ENCODE measurements at places on chromosomes 11 and 22.

DNA sequence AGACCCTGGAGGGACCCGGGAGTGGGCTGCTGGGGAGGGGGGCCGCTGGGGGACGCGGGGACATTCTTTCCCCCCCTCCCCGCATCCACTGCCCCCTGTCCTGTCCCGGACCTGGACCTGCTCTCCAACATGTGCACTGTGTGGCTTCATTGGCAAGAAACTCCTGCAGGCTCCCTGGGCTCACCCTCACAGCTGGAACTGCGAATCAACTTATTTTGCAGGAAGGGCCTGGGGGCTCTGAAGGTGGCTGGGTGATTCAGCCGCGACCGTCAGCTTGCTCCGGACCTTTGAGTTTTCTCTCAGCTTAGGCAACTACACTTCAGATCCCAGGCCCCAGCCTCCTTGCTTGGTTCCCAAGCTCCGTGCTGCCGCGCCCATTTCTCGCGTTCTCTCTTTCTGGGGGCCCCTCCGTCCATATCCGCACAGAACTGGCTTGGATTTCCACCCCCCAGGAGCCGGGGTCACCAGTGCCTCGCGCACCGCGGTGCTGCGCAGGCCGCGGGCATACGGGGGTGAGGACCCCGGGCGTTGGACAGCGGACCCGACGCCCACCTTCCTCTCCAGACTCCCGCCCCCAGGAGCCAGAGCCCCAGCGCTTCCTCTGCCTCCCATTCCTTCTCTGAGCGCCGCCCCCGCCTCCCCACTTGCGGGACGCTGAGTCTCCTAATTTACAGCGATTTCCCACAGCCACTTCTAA lies 471 bp upstream of the AHNAK start:
- DNase-seq: no peak

GRCh38 chr22:42243802-42244060 lies 26.7 kb downstream of the TCF20 start:
- DNase-seq: no peak

GRCh38 chr22:29879753-29880152 lies 3.2 kb upstream of the MTMR3 start:
- DNase-seq: no peak

DNA sequence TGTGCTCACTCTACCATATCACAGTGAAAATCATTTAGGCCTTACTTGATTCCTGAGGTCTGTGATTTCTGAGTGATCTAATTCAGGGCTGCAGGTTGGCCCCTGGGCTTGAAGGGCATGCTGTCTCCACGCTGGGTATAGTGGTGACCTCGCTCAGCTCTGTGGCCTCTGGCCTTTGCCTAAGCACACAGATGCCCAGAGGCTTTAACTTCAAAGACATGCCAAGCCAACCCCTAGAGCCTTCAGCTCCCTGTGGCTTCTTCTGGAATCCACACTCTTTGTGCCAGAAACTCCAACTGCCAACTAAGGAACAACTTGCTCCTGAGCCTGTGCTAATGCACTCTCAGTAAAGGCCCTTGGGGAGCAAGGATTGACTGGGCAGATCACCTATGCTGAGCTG lies 232.6 kb upstream of the MPPED2 start:
- DNase-seq: no peak

DNA sequence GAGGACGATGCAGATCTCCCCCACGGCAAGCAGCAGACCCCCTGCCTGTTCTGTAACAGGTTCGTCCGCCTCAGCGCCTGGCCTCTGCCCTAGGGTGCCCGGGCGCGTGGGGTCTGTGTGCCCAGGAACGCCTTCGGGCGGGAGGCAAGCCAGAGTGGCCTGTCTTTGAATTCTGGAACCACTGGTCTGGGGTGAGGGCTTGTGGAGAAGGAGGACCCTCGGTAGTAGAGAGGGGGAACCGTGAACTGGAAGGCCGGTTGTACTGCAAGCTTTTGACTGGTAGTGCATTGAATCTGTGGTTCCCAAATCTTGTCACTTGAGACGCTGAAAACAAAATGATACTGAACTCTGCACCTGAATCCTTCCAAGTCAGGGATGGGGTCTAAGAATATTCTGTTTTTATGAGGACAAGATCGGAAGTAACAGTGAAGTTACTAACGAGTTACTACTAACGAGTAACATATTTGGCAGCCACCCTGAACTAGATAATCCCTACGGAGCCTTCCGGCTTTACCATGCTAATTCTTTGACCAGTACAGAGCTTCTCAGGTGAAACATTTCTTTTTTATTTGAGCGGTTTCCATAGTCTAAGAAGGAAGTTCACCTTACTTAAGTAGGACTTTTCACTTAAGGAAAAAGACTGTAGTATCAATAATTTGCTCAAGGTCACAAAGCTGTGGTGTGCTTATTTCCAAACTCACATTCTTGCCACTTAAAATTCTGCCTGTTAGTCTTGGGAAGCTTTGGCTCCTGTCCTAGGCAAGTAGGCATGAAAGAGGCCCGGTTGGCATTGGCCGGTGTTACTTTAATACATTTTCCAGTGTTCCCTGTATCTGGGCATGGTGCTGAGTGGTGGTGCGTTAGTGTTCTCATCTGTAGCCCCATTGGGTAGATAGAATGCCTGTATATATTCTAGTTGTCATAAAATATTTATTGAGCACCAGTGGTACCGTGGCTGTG lies 860 bp downstream of the PRMT3 start:
- DNase-seq: no peak

GRCh38 chr11:66231561-66231960 lies 36.9 kb upstream of the RAB1B start:
- no peak for DNase-seq

DNA sequence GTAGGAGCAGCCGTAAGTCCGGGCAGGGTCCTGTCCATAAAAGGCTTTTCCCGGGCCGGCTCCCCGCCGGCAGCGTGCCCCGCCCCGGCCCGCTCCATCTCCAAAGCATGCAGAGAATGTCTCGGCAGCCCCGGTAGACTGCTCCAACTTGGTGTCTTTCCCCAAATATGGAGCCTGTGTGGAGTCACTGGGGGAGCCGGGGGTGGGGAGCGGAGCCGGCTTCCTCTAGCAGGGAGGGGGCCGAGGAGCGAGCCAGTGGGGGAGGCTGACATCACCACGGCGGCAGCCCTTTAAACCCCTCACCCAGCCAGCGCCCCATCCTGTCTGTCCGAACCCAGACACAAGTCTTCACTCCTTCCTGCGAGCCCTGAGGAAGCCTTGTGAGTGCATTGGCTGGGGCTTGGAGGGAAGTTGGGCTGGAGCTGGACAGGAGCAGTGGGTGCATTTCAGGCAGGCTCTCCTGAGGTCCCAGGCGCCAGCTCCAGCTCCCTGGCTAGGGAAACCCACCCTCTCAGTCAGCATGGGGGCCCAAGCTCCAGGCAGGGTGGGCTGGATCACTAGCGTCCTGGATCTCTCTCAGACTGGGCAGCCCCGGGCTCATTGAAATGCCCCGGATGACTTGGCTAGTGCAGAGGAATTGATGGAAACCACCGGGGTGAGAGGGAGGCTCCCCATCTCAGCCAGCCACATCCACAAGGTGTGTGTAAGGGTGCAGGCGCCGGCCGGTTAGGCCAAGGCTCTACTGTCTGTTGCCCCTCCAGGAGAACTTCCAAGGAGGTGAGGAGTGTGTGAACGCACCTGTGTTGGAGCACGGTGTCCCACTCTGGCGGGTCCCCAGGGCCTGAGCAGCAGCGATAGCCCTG lies at the start of gene TAGLN:
Gene TAGLN (plus strand): TSS at position 318 of the 863 bp plus-strand sequence. CDS start 3,644 bp downstream, outside the sequence.
- no peak for DNase-seq

DNA sequence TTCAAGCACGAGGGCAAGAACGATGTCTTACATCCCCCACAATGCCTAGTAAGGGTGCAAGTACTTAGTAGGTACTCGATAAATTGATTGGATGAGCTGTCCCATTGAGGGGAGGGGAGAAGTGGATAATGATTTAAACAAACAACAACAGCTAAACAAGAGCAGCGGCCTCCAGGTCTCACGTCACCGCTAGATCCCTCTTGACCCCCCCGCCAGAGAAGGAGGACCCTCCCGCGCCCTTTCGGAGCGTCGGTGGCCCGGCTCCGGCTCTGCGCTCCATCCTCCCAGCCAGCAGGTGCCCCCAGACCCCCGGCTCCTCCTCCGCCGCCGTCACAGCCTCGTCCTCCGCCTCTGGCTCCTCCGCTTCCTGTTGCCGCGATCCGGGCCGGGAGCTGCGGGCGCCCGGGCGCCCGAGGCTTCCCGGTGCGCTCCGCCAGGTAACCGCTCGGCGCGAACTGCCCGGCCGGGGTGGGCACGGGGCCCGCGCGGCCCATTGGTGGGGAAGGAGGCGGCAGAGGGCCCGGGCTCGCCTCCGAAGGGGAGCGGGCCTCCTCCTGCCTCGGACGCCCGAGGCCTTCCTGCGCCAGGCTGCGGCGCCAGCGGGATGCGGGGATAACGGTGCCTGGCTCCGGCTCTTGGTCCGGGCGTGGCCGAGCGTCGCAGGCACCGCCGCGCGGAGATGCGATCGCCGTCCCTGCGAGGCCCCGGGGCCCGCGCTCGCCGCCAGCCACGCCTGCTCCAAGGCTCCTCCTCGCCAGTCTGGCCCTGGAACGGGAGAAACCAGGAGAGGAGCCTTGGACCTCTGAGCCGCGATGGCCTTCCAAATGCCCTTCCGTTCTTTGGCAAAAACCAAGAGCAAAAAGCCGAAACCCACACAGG lies at the start of gene TLCD5:
Gene TLCD5 (plus strand): TSS at position 368 of the 879 bp plus-strand sequence. CDS start 2,143 bp downstream, outside the sequence.
- no peak for DNase-seq

- DNase-seq: no peak
Measured at GRCh38 chr11:66734215-66734614, 5.2 kb upstream of the SPTBN2 start.

GRCh38 chr11:64654439-64654838 lies 63.4 kb downstream of the SLC22A12 start:
- DNase-seq: no peak

GRCh38 chr11:30605036-30605605 lies 19.0 kb upstream of the MPPED2 start:
- no peak for DNase-seq

DNA sequence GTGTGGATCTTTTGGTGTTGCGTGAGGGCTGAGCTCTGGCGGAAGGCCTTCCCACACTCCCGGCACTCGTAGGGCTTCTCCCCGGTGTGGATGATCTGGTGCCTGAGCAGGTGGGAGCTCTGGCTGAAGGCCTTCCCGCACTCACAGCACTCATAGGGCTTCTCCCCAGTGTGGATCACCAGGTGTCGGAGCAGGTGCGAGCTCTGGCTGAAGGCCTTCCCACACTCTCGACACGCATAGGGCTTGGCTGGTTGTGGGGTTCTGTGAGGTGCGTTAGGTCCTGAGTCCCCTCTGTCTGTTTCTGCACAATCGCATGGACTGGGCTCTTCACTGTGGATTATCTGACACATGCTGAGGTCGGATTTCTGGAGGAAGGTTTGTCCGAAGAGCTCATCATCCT lies 6.4 kb downstream of the ZNF70 start:
- no peak for DNase-seq

DNA sequence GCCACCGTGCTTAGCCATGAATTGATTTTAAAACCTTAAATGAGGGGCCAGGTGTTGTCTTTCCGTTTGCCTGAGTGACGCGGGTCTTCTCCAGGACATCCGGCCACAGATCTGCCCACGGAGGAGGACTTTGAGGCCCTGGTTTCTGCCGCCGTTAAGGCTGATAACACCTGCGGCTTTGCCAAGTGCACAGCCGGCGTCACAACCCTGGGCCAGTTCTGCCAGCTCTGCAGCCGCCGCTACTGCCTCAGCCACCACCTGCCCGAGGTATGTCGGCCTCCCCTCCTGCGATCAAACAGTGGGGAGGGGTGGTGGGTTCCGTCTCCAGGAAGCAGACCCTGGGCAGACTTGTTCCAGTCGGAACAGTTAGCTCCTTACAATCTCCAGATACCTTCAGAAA lies 34.4 kb downstream of the IGHMBP2 start:
- DNase-seq: no peak

DNA sequence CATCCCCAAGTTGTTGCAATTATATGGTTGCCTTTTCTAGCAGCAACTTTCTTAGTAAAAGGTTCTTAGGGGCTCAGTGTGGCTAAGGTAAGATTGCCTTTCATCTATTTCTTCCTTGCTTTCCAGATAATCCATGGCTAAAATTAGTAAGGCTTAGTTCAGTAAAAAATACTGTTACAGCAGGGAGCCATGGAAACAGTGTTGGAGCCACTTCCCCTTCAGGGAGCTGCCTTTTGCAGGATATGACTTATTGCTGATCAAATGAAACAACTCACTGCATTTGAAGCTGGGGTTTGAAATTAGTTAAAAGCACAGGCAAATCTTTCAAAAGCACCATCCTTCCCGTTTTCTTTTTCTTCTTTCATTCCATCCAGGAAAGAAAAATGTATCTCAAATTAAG lies 184.3 kb downstream of the C11orf87 start:
- DNase-seq: no peak

GRCh38 chr11:125156346-125157117 lies 8.0 kb upstream of the PKNOX2 start:
- DNase-seq: no peak

DNA sequence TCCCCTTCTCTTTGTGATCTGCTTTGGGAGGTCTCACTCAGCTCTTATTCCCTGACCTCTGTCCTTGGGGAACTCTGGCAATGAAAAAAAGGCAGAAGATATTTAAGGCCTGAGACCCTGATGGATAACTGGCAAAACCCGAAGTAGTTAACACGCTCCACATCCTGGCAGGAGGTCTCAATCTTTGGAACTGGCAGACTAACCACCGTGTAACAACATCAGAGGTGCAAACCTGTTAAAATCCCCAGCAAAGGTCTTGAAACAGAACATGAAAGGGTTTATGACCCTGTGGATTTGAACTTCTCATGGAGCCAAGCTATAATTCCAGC lies 160.3 kb downstream of the DBX1 start:
- no peak for DNase-seq

DNA sequence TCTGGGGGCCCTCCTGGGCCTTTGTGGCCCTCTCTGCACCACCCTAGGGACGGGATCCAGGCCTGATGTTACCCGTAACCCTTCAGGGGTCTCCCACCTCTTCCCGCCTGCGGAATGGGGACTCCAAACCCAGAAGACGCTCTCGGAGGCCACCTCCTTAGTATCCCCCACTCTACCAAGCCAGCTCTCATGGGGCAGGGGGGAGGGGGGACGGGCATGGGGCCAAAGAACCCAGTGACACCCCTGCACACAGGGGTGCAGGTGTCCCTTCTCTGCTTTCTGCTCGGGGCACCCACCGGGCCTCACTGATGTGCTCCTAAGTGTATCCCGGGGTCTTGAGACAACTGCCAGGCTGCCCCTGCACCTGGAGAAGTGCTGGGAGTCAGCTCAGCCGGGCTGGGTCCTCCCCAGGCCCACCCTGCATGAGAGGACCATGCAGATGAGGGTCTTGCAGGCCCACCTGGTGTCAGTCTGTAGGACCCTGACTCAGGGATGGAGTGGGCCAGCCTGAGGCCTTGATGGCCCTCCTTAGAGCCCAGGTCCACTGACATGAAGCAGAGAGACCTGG lies 176.9 kb downstream of the IGLL1 start:
- no peak for DNase-seq

GRCh38 chr11:210803-211180 lies 3.3 kb downstream of the RIC8A start:
- no peak for DNase-seq

All from GF-D8 (cell line).